Glomerular endothelial cell (primary cell): ENCODE measurements at places on chromosomes 4 and X.
A peak's percentile ranks its signal among the peaks of the same experiment; 100 is the strongest.

GRCh38 chr4:138537731-138538490 lies 295.8 kb upstream of the SLC7A11 start:
- no peak for DNase-seq

DNA sequence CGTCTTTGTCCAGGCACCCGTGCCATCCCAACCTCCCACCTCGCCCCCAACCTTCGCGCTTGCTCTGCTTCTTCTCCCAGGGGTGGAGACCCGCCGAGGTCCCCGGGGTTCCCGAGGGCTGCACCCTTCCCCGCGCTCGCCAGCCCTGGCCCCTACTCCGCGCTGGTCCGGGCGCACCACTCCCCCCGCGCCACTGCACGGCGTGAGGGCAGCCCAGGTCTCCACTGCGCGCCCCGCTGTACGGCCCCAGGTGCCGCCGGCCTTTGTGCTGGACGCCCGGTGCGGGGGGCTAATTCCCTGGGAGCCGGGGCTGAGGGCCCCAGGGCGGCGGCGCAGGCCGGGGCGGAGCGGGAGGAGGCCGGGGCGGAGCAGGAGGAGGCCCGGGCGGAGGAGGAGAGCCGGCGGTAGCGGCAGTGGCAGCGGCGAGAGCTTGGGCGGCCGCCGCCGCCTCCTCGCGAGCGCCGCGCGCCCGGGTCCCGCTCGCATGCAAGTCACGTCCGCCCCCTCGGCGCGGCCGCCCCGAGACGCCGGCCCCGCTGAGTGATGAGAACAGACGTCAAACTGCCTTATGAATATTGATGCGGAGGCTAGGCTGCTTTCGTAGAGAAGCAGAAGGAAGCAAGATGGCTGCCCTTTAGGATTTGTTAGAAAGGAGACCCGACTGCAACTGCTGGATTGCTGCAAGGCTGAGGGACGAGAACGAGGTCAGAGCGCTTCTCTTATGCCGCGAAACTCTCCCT lies at the start of gene TET2:
Gene TET2 (plus strand): TSS at position 601 of the 740 bp plus-strand sequence. CDS start 87,067 bp downstream, outside the sequence.
- no peak for DNase-seq

DNA sequence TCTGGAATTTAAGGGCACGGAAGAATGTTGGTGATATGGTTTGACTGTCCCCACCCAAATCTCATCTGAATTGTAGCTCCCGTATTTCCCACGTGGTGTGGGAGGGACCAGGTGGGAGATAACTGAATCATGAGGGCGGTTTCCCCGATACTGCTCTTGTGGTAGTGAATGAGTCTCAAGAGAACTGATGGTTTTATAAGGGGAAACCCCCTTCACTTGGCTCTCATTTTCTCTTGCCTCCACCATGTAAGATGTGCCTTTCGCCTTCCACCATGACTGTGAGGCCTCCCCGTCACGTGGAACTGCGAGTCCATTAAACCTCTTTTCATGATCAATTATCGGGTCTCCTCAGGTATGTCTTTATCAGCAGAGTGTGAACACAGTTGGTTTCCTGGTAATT lies 25.6 kb upstream of the DHRSX start:
- no peak for DNase-seq

DNA sequence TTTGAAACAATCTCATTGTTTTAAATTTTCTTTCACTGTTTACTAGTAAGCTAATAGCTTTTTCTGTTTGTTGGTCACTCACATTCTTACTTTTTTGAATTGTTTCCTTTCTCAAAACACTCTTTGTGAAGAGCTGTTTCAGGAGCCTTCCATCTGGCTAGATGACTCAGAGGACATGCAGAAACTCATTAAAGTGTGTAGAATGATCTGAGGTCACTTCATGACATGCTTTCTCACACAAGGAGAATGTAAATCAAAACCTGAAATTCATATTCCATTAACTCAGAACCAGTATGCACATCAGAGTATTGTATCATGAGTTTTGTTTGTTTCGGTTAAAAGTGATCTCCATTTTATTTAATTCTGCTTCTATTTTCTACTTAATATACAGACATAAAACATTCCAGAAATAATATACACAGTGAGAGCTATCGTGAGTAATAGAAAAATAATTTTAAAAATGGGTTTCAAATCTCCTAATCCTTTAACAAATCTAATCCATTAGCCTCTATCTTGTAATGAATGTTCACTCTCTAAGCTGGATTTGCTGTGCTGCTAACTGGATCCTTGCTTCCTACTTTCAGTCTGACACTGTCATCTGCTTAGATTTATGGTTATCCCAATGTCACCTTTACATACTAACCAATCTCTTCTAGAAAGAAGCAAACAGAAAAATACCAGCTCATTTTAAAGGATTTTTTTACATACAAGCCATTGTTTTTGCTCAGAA lies 449.6 kb downstream of the FSTL5 start:
- DNase-seq, result peak; percentile 56

DNA sequence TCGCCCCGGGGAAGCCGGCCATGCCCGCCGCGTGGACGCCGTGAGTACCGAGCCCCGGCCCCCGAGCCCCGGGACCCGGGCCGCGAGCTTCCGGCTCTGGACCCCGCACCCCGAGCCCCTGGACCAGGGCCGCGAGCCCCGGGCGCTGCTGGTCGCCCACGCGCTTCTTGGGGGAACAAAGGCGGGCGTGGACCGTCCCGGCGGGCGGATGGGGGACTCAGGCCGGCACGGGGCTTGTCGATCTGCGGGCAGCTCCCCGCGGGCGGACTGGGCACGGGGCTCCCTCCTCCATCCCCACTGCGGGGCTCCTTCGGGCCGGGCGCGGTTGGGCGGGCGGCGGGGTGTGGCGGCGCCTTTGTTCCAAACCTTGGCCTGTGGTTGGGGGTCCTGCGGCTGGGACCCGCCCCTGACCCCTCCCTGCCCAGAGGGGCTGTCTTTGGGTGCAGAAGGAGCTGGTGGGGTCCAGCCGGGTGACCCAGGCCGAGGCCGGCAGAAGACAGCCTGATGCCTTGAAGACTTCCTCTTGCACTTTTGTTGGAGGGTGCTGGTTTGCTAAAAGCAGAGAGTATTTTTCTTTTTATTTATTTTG lies 25.2 kb upstream of the ADD1 start:
- no peak for DNase-seq

- no peak for DNase-seq
Measured at GRCh38 chr4:107572281-107572680, 147.8 kb downstream of the PAPSS1 start.

- no peak for DNase-seq
Measured at GRCh38 chrX:54530357-54530900, 410 bp downstream of the GNL3L start.

- no peak for DNase-seq
Measured at GRCh38 chr4:174362340-174362739, 78.6 kb downstream of the CEP44 start.

DNA sequence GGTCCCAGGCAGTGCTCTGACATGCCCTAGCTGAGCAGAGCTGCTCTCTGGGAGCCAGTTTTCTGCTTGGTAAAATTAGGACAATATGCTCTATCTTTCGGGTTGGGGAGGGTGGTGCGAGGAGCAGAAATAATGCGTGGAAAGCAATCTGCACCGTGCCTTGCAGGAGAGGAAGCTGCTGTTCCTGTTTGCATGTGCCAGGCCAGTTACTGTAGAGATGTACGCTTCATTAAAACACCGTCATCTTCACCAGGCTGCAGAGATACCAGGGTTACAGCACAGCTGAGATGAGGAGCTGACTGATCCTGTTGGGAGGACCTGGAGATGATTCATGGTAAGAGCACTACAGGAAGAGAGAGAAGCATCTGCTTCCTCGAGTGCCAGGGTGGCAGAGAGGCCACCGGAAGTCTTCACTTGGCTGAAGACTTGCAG lies 29.5 kb upstream of the IRF2 start:
- no peak for DNase-seq

DNA sequence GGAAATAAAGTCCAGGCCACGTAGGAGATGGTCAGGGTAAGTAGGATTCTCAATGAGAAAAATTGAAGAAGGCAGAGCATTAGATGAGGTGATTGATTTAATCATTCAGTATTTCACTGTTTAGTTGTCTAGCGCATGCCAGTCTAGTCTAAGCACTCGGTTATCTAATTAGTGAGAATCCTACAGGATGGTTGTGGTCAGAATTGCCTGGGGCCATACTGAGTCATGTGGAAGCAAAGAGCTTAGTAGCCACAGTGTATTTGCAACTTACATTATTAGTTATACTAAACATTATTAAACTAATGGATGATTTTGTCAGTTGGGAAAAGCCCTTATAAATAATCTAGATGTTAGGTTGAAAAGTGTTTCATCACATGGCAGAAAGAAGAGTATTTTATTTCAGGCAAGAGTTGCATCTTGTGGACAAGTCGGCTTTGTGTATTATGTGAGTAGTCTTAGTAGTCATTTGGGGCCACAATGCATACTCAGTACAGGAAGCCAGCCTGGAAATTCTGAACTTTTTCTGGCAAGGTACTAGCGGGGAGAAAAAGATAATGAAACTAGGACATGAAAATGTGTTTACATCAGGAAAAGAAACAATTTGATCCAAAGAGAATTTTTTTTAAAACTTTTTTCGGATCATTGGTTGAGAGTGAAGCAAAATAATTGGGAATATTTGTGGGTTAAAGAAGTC lies 31.9 kb downstream of the CPEB2 start:
- no peak for DNase-seq

DNA sequence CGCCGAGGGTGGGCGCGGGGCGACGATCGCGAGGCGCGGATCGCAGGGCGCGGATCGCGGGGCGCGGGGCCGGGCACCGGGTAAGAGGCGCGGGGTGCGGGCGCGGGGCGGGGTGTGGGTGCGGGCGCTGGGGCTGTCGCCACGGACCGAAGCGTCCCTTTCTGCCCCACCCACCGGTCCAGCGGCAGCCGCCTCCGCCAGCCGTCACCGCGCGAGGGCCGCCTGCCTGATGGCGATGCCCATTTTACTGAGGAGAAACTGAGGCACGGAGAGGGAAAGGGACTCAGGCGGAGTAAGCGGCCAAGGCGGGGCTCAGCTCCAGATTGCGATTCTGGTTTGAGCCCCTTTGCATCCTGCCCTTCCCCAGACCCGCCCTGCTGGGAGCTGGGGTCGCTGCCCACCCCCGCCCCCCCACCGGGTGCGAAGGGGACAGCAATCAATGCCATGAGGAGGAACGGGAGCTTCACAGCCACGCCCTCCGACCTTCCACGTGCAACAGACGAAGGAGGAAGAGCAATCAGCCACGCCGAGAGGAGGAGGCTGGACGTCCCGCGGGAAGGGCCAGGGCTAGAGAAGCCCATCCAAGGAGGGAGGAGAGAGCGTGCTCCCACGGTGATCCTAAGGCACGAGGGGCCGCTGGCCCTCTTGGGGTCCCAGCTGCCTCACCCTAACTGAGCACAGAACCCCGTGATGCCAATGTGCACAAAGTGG lies 10.9 kb upstream of the MAN2B2 start:
- DNase-seq, result no peak

DNA sequence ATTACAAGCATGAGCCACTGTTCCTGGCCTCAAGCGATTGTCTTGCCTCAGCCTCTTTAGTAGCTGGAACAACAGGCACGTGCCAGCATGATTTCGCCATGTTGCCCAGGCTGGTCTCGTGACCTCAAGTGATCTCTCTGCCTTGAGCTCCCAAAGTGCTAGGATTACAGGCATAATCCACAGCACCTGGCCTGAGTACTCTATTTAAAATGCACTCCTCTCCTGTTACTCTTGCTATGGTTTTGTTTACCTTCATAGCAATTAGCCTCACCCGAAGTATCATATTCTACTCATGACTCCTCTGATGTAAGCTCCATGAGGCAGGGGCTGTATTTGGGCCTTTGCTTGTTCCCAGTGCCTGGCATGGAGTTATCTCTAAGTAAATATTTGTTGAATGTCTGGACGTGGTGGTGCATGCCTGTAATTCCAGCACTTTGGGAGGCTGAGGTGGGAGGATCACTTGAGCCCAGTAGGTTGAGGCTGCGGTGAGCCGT lies 92.5 kb upstream of the SLC34A2 start:
- no peak for DNase-seq

DNA sequence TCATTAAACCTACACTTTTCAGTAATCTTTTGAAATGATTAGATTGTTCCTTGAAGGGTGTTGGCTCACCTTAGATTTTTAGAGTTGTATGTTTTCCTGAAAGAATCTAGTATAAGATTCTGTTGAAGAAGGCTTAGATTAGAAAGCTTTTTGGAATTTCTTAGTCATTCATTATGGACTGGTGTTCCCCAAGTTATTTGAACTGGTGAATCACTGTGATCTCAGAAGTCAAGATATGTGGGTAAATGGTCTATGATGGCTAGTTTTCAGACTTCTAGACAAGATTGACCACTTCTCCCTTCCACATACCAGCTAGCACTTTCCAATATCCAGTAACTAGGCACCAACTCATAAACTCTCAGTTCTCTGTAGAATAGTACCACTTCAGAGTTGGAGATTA lies 138.1 kb downstream of the KDM6A start:
- DNase-seq, result no peak

DNA sequence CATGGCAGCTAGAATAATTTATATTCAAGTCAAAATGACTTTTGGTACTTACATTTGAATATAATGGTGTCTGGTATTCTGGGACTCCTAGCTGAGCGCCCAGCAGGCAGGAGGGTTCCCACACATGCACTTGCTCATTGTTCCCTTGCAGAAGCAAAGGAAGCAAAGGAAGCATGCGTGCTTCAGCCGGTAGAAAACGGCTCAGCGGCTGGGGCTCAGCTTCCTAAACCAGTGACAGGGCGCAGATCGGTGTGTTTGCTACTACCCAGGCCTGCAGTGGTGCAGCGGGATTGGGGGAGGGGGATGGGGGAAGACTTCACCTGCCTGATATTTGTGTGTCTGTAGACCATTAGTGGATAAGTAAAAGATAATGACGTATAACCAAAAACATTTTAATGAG lies 978.3 kb upstream of the TENM3 start:
- DNase-seq, result no peak

DNA sequence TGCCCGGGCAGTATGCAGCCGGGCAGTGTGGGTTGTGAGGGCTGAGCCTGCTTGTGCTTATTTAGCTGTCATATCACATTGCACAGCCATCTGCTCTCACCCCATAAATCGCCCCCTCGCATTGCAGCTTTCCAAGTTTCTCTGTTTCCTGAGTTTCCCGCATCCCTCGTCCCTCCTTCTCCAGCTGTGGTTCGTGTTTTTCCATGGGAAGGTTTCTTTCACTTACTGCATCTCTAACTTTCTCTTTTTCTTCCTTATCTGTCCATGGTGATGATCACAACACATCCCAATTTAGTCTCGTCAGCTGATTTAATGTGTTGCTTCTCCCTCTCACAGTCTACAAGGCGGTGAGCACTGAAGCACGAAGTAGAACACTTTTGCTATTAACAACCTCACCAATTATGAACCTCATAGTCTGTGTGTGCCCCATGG lies 118.1 kb downstream of the ENPP6 start:
- no peak for DNase-seq

GRCh38 chr4:35836596-35836995 lies 407.7 kb downstream of the ARAP2 start:
- no peak for DNase-seq

- no peak for DNase-seq
Measured at GRCh38 chr4:152663203-152664066, 16.4 kb downstream of the TMEM154 start.

GRCh38 chrX:134981910-134982309 lies 8.9 kb upstream of the SMIM10 start:
- DNase-seq, result no peak

GRCh38 chr4:62360156-62360545 lies 1160.0 kb downstream of the ADGRL3 start:
- DNase-seq, result no peak

GRCh38 chr4:168514249-168514852 lies 17.5 kb downstream of the PALLD start:
- DNase-seq, result no peak
